ENCODE measurements at places on chromosomes 5 and 9.

- DNase-seq: no peak
Measured at GRCh38 chr5:107505763-107506534, 164.8 kb downstream of the EFNA5 start.

- DNase-seq: no peak
Measured at GRCh38 chr5:164563370-164563769, 1058.0 kb downstream of the MAT2B start.

- DNase-seq: no peak
Measured at GRCh38 chr5:1325191-1325741, 19.6 kb downstream of the CLPTM1L start.

DNA sequence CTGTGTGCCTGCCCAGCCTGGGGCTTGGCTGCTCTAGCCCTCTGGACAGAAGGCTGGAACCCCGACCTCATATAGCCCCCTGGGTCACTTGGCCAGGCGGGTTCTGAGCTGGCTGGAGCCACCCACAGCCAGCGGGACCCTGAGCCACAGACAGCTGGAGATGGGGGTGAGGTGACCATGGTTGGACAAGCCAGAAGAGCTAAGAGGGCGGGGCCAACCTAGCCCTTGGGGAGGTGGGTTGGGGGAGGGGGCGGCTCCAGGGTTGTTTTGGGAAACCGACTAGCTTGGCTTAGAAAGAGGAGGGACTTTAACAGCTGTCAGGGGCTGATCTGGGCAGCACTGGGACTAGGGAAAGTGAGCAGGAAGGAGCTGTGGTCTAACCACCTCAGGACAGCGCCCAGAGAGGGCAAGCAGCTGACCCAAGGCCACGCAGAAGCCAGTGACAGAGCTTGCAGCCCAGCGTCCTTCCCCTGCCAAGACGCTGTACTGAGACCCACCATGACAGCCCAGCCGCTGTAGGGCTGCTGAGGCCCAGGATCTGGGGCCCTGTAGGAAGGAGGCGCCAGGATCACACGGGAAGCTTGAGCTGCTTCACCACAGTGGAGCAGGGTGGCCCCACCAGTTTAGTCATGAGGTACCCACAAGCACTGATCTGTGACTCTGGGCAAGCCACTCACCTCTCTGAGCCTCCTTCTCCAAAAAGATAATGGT, 2.2 kb downstream of the AIF1L start:
- no peak for DNase-seq

DNA sequence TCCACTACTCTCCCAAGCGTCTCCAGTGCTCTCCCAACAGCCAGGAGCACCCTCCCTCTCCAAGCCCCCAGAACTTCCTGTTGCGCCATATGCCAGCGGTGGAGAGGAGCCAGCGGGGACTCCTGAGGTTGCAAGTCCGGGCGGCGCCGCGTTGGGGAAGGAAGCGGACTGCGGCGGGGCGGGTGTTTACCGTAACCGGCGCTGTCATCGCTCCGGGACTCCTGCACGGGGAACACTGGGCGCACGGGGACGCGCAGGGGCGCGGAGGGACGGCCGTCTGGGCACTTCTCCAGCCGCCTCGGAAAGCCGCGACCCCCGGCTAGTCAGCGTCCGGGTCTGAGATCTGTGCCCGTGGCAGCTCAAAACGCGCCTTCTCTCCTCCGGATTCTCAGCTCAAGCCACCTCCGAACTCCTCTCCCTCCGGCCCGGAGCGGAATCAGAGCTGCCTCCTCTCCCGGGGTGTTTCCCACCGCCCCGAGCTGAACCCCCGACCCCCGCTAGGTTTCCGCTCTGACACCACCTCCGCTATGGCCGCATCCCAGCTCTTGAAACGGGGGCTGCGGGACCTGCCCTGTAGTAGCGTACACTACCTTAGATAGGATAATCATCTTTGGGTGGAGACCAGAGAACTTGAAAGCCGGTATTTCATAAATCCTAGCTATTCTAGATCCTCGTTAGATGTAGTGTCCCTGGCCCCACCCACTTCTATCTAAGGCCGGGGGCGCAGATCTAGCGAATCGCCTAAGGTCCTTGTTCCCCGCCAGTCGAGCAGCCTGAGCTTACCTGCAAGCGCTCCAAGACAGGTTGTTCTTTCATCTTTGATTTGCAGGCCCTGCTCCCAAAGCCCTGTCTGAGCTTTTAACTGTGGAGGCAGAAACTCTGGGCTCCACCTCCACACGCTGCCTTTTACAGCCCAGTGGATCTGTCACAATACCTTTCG, at the start of gene TRPM6:
TSS of gene TRPM6 (minus strand) at position 881 of the 940 bp plus-strand sequence. CDS start at position 816, 65 bp downstream.
- DNase-seq: peak; percentile 1

DNA sequence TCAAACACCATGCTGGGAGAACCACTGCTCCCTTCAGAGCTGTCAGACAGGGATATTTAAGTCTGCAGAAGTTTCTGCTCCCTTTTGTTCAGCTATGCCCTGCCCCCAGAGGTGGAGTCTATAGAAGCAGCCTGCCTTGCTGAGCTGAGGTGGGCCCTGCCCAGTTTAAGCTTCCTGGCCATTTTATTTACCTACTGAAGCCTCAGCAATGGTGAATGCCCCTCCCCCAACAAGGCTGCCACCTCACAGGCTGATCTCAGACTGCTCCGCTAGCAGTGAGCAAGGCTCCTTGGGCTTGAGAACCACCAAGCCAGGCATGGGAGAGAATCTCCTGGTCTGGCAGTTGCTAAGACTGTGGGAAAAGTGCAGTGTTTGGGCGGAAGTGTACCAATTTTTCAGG, 205.5 kb upstream of the PTGER4 start:
- no peak for DNase-seq
